ENCODE measurements at places on chromosomes 6 and 20. TPM values are rescaled to one million over a fixed set of nuclear protein-coding genes. Genes with fewer than 3 reads are reported as not detected.

FAM209B gene
- not detected for total RNA-seq

WFDC10B gene
- not detected for total RNA-seq

CFAP206 gene
- 0.59 TPM for total RNA-seq

SLC2A10 gene
- total RNA-seq, result 61.1 TPM

PRRT1 gene
- 0.39 TPM for total RNA-seq

RNF144B gene
- 2.7 TPM for total RNA-seq

SYCP2 gene
- 0.36 TPM for total RNA-seq

TREM2 gene
- not detected for total RNA-seq

OVOL2 gene
- not detected for total RNA-seq

PRKN gene
- total RNA-seq, result 1.1 TPM

IPCEF1 gene
- total RNA-seq, result 0.07 TPM

F13A1 gene
- total RNA-seq, result not detected

C20orf202 gene
- total RNA-seq, result 0.07 TPM

SYNJ2 gene
- 91.0 TPM for total RNA-seq

SLC17A3 gene
- total RNA-seq, result not detected

KIF16B gene
- total RNA-seq, result 12.9 TPM

MCCD1 gene
- not detected for total RNA-seq

TCP11 gene
- total RNA-seq, result 0.07 TPM

FKBP1C gene
- 2.9 TPM for total RNA-seq

SAMD3 gene
- total RNA-seq, result 9.3 TPM

VSX1 gene
- total RNA-seq, result not detected

NELFE gene
- 78.7 TPM for total RNA-seq

C6orf163 gene
- total RNA-seq, result 1.2 TPM

RPN2 gene
- total RNA-seq, result 462 TPM

DLK2 gene
- total RNA-seq, result 0.20 TPM

ULBP2 gene
- 14.9 TPM for total RNA-seq

BTNL2 gene
- not detected for total RNA-seq

BHLHE23 gene
- total RNA-seq, result not detected

FOXP4 gene
- total RNA-seq, result 3.5 TPM

PDE10A gene
- total RNA-seq, result 8.5 TPM

KCNK16 gene
- not detected for total RNA-seq

GSTA3 gene
- not detected for total RNA-seq

MYMX gene
- 0.33 TPM for total RNA-seq

LY6G6F gene
- total RNA-seq, result not detected

HLA-DMB gene
- total RNA-seq, result 0.07 TPM

CUL9 gene
- total RNA-seq, result 41.0 TPM

BPIFA2 gene
- total RNA-seq, result not detected

FAM210B gene
- 51.5 TPM for total RNA-seq

XKR7 gene
- not detected for total RNA-seq

TRAM2 gene
- total RNA-seq, result 180 TPM

DCBLD1 gene
- 39.2 TPM for total RNA-seq

VGLL2 gene
- total RNA-seq, result not detected

CGA gene
- not detected for total RNA-seq

PLA2G7 gene
- total RNA-seq, result not detected

UBD gene
- not detected for total RNA-seq

CST4 gene
- 0.33 TPM for total RNA-seq

AGPAT4 gene
- total RNA-seq, result 9.0 TPM

RREB1 gene
- 20.6 TPM for total RNA-seq

DUSP22 gene
- total RNA-seq, result 18.6 TPM

SLC22A23 gene
- total RNA-seq, result 4.2 TPM

COL21A1 gene
- 23.1 TPM for total RNA-seq

ZSCAN23 gene
- 4.7 TPM for total RNA-seq

MATN4 gene
- total RNA-seq, result not detected

LRFN2 gene
- not detected for total RNA-seq

OTOR gene
- total RNA-seq, result not detected

BMP6 gene
- 38.6 TPM for total RNA-seq

FOXF2 gene
- total RNA-seq, result 0.78 TPM

SLC4A11 gene
- 1.2 TPM for total RNA-seq

IRF4 gene
- not detected for total RNA-seq

All from smooth muscle cell of the pulmonary artery (primary cell).